ENCODE measurements at places on chromosomes 12 and 14. TPM values are rescaled to one million over a fixed set of nuclear protein-coding genes. Genes with fewer than 3 reads are reported as not detected.
A peak's percentile ranks its signal among the peaks of the same experiment; 100 is the strongest.

DNA sequence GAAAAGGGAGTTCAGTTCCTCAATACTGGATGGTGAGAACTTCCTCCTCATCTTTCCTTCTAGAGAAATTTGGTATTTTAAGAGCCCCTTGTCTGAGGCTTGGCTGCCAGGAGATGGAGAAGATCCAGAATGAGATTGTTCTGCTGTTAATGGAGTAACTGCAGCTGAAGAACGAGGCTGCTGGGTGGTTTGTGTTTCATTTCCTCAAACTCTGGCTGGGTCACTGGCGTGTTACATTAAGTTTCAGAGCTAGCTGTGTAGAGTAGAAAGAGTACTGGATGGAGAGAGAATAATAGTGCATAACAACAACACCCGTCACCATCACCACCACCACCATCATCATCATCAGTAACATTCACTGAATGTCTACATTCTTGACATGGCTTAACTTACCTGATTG, 325.0 kb upstream of the TBX3 start:
- DNase-seq, result no peak

- no peak for DNase-seq
These were observed 82.3 kb upstream of the ST8SIA1 start for GRCh38 chr12:22416801-22417200.

DNA sequence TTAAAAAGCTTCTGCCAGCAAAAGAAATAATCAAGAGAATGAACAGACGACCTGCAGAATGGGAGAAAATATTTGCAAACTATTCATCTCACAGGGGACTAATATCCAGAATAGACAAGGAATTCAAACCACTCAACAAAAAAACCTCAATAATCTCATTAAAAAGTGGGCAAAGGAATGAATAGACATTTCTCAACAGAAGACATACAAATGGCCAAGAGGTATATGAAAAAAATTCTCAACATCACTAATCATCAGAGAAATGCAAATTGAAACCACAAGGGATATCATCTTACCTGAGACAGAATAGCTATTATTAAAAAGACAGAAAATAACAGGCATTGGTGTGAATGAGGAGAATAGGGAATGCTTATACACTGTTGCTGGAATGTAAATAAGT, 270.0 kb downstream of the DACT1 start:
- no peak for DNase-seq

- no peak for DNase-seq
These were observed 12.1 kb downstream of the NKX2-1 start for GRCh38 chr14:36507847-36508417.

DNA sequence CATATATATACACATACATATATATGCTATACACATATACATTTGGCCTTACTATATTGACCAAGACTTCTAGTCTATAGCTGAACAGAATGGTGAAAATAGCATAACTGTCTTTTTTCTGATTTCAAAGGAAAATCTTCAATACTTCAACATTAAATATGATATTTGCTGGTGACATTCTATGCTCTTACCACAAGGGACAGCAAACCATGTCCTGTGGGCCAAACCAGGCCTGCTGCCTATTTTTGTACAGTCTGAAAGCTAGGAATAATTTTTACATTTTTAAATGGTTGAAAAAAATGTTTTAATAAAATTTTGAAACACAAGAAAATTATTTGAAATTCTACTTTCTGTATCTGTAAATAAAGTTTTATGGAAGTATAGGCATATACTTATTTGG, 63.6 kb downstream of the EML5 start:
- no peak for DNase-seq

DNA sequence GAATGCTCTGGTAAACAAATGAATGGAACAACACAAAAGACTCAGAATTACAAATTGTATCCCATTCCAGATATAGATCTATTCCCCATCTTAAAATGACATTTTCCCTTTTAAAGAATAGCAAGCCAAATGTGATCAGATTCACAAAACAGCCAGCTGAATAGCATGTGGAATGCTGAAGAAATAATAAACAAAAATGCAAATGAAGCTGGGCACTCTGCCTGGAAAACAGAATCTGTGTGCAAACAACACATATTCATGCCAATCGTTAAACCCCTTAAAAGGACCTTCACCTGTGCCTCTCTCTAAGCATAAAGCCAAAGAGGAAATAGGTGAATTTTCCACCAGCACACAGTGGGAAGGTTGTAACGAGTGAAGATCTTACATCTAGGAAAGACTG, 67.9 kb upstream of the PDZRN4 start:
- no peak for DNase-seq

DNA sequence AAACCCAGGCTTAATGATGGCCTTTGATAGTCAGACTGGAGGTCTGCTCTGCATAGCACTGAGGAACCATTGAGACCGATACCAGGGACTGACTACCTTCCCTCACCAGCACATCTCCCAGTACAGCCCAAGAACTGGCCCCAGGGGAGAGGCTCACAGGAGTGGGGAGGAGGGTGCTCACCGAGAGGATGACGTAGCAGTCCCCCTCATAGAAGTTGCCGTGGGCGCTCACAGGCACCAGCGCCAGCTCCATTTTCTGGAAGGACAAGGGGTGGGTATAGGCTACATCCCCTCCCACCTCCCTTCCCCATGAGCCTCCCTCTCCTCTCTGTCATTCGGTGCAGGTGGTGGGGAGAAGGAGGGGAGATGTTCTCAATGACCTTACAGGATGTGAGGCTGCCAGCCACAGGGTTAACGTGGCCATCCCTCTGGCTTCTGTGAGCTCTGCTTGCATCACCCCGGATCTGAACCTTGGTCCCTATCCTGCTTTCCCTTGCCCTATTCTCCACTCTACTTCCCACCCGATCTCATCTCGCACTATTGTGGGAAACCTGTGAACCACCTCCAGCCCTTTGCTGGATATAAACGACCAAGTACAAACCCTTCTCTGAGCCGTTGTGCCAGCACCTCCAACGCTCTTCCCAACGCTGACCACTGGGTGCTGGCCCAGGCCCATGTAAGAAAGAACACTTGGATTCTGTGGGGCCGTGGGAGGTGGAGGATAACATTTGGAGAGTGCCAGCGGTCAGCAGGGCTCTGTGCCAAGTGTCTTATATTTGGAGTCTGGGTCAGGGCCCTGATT, 4.4 kb downstream of the AVIL start:
- no peak for DNase-seq

The ACSS3 gene
- total RNA-seq, result 19.2 TPM

The CD163L1 gene
- total RNA-seq, result 12.7 TPM

The GCH1 gene
- 3.5 TPM for total RNA-seq

DNA sequence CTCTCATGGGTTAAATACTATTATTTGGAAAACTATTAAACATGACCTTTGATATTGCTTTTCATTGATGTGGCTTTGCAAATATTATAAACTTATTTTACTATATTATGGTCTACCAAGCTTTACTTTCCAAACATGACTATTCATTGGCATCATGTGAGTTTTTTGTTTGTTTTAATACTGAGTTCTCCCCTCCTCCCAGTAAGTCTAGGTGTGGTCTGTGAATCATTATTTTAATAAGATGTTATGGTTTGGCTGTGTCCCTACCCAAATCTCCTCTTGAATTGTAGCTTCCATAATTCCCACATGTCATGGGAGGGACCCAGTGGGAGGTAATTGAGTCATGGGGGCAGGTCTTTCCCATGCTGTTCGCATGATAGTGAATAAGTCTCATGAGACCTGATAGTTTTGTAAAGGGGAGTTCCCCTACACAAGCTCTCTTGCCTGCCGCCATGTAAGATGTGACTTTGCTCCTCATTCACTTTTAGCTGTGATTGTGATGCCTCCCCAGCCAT, 80.0 kb downstream of the BORCS5 start:
- no peak for DNase-seq

- DNase-seq, result peak; percentile 49
These were observed 104.5 kb downstream of the TGFB3 start for GRCh38 chr14:75877292-75877691.

GRCh38 chr12:44369998-44370397, 506.1 kb downstream of the NELL2 start:
- no peak for DNase-seq

The CNTN1 gene
- 28.9 TPM for total RNA-seq

- no peak for DNase-seq
These were observed 65.6 kb downstream of the NTF3 start for GRCh38 chr12:5497329-5498053.

DNA sequence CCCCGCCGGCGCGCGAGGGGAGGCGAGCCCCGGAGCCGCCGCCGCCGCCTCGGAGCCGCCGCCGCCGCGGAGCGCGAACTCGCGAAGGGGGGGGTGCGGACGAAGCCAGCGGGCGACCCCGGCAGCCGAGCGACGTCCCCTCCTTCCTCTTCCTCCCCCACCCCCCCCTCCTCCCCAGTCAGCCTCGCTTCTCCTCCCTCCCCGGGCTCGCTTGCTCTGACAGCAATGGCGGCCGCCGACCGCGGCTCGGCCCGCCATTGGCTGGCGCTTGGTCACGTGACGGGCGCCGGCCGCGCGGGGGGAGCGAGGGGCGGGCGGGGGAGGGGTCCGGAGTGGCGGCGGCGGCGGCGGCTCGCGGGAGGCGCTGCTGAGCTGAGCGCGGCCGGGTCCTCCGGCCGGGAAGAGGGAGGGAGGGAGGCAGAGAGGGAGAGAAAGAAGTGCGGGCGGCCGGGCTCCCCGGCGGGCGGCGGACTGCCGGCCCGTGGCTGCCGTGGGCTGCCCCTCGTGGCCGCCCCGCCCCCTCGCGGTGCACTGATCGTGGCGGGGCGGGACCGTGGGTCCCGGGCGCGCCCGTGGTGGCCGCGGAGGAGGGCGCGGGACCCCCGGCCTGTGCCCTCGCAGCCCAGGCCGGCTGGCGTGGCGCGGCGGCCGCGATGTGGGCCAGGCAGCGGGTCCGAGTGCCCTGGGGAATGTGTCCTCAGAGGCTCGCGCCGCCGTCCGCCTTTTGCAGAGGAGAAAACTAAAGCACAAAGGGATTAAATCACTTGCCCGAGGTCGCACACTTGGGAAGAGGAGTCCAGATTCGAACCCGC, at the start of gene MED13L:
Gene MED13L, minus strand, starts transcription at position 227 of the 812 bp plus-strand sequence. CDS start 562 bp downstream, outside the sequence.
- peak; percentile 73 for DNase-seq

DNA sequence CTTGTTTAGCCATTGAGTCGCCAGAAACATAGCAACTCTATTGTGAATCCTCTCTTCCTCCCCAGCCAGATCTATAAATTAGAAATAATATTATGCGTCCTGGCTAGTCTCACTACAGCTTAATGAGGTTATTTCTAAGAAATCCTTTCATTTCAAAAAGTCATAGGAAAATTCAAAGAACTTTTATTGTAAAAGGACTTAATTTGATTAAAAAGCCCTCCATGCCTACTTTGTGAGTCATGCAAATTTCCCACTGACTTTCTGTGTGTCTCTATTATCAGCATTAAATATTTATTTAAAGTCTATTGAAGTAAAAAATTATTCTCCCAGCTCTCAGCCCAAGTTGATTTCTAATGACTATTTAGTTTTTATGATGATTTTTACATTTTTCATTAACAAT, 160.7 kb downstream of the PHLDA1 start:
- no peak for DNase-seq

The PLEKHD1 gene
- 0.20 TPM for total RNA-seq

The FCF1 gene
- 19.1 TPM for total RNA-seq

The SMCO3 gene
- total RNA-seq, result 0.39 TPM

The ERP27 gene
- total RNA-seq, result 1.9 TPM

- no peak for DNase-seq
These were observed 156.5 kb upstream of the USP15 start for GRCh38 chr12:62103748-62104147.

The SOAT2 gene
- total RNA-seq, result not detected

DNA sequence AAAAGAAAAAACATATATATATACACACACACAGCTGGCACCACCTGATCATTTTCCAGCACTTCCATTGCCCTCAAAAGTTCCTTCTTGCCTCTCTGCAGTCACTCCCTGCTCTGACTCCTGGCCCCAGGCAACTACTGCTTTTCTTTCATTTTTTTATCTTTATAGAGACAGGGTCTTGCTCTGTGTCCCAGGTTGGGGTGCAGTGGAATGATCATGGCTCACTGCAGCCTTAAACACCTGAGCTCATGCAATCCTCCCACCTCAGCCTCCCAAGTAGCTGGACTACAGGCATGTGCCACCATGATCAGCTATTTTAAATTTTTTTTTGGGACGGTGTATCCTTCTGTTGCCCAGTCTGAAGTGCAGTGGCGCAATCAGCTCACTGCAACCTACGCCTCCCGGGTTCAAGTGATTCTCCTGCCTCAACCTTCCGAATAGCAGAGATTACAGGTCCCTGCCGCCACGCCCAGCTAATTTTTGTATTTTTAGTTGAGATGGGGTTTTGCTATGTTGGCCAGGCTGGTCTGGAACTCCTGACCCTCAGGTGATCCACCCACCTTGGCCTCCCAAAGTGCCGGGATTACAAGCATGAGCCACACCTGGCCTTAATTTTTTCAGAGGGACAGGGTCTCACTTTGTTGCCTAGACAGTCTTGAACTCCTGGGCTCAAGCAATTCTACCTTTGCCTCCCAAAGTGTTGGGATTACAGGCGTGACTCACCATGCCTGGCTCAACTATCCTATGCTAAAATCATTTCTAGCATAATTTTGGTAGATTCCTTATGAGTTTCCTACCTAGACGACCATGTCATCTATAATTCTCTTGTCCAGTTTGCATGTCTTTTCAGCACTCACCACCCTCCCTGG, 7.8 kb downstream of the HSP90AA1 start:
- DNase-seq, result no peak

GRCh38 chr14:95939335-95939734, 62.7 kb downstream of the TUNAR start:
- DNase-seq, result no peak

The PTHLH gene
- total RNA-seq, result 4.6 TPM

GRCh38 chr12:62335796-62336195, 75.6 kb downstream of the USP15 start:
- DNase-seq, result no peak

DNA sequence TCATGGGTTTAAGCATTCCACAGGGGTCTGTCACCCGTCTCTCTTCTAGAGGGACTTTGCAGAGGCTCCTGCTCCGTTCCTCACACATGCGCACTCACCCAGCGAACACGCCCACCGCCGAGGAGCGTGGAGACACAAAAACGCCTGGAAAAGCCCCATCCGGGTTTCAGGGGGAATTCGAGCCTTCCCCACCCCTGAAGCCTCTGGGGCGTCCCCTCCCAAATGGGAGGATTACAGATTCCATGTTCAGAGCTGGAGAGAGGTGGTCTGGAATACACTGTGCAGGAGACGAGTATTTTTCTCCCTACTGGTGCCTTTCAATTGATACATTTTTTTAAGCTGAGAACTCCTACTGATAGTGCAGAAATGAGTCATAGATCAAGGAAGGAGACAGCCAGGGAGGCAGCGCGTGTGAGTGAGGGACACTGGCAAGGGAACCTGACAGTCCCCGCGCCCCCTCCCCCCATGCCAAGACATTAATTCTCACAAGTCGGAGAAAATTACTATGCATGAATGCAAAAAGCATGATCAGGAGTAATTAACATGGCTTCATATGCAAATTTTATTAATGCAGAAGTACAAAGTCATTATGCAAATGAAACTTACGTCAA, 36.9 kb downstream of the BCL11B start:
- DNase-seq, result peak; percentile 81
